Globus pallidus (tissue), 1 donor: ENCODE measurements at places on chromosomes 1 and 21.

DNA sequence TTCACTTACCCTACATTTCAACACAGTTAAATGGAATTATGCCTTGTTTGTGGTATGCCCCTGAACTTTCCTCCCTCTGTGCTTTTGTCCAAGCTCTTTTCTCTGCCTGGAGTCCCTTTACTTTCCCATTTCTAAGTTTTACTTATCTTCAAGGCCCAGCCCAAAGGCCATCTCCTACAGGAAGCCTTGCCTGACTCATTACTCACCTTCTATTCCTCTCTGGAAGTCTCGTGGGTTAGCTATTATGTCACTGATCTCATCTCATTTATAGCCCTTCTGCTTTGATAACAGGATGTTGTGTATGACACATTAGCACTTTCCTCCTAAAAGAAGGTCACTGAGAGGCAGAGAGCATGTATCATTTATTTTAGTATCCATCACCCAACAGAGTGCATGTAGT is 78.8 kb upstream of the CD1D start:
- DNase-seq, result no peak

GRCh38 chr21:34877485-34878128 is 171.5 kb downstream of the RUNX1 start:
- DNase-seq, result no peak

- no peak for DNase-seq
Observed at GRCh38 chr1:229035748-229036082, 235.2 kb upstream of the RAB4A start.

DNA sequence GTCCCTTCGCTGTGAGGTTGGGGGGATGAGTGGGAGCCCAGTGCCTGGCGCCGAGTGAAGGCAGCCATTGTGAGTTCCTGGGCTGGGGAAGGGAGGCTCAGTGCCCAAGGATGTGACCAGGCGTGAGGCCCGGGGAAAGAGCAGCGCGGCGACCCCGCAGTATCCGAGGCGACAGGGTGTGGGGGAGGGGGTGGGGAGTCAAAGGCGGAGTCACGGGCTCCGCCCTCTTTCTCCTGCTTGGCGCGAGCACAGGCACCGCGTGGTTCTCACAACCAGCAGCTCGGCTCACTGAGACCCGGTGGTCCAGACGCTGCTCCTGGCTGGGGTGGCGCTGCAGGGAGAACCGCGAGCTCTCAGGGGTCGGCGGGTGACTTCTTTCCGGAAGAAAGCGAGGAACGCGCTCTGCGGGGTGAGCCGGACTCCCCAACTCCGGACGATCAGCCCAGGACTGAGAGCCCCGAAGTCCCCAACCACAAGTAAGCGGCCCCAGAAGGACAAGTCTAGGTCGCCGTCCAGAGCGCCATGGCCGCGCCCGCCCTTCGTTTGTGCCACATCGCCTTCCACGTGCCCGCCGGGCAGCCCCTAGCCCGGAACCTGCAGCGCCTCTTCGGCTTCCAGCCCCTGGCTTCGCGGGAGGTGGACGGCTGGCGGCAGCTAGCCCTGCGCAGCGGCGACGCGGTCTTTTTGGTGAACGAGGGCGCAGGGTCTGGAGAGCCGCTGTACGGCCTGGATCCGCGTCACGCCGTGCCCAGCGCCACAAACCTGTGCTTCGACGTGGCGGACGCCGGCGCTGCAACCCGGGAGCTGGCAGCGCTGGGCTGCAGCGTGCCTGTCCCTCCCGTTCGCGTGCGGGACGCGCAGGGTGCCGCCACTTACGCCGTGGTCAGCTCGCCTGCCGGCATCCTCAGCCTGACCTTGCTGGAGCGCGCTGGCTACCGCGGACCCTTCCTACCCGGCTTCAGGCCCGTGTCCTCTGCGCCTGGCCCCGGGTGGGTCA is at the start of gene HPDL:
Gene HPDL (plus strand): TSS at position 269 of the 997 bp plus-strand sequence. CDS start 254 bp downstream, at position 523.
- DNase-seq, result peak; percentile 83

GRCh38 chr21:37711836-37712568 is 204.3 kb downstream of the KCNJ6 start:
- DNase-seq, result peak; percentile 24
